CD4-positive, alpha-beta T cell treated with Interleukin-15 for 1 hour (primary cell): ENCODE measurements at places on chromosomes 2 and 18.
A peak's percentile ranks its signal among the peaks of the same experiment; 100 is the strongest.

DNA sequence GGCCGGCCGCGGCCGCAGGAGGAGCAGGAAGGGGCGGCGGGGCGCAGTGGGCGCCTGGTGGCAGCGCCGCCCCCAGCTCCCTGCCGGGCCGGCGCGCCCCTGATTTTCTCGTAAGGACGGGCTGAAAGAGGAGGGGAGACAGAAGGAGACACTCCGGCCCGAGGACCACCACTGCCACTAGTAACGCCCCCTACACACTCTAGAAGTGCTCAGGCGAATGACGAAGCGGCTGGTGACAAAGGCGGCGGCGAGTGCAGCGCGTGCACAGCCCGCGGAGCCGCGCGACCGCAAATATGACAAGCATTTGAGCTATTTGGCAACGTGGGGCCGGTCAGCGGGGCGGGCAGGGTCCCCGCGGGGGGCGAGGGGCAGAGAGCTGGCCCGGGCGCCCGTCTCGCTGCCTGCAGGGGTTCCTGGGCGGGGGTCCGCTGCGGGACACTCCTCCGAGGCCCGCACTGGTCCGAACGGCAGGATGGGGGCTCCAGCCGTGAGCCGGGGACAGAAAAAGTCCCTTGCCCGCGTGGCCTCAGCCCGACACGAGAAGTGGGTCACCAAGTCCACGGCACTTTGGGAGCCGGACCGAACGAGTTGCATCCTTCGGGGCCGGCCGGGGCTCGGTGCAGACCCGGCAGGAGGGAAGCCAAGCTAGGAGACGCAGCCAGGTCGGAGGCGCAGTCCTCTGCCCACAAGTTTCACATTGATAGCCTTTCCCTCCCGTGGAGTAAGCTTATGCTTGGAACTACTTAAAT is 524 bp upstream of the SERTAD2 start:
- DNase-seq, result peak; percentile 84

DNA sequence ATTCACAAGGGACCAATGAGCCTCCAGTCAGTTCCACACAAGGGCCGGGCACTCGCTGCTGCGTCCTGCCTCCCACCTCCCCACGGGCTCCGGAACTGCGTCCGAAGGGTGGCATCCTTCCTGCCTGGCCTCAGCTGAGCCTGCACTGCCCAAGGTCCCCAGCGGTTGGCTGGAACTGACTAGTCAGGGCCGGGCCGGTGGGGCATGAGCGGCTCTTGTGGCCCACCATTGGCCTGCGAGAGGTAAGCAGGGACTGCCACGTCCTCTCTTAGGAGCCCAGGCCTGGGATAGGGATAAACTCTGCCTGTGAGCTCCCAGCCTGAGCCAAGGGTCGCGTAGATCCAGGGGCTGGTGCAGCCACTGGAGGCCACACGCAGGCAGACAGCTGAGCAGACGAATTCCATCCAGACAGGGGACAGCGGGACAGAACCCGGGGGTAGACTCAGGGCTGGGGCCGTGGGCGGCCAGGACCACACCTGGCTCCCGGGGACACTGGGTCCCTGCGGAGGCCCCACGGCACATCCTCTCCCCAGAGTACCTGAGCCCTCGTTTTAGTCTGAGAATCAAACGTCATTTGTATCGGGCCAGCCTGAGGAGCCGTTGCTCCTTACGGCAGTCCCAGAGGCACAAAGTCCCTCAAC is 148.4 kb downstream of the ZNF516 start:
- no peak for DNase-seq

DNA sequence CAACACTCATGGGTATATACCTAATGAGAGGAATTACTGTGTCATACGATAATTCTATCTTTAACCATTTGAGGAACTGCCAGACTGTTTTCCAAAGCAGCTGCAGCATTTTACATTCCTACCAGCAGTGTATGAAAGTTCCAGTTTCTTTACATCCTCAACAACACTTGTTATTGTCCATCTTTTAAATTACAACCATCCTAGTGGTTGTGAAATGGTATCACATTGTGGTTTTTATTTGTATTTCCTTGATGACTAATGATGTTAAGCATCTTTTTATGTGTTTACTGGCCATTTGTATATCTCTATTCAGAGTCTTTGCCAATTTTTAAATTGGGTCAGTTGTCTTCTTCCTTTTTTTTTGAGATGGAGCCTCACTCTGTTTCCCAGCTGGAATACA is 4.0 kb upstream of the CKAP2L start:
- no peak for DNase-seq

- no peak for DNase-seq
Measured at GRCh38 chr2:212489719-212490346, 48.8 kb downstream of the ERBB4 start.

DNA sequence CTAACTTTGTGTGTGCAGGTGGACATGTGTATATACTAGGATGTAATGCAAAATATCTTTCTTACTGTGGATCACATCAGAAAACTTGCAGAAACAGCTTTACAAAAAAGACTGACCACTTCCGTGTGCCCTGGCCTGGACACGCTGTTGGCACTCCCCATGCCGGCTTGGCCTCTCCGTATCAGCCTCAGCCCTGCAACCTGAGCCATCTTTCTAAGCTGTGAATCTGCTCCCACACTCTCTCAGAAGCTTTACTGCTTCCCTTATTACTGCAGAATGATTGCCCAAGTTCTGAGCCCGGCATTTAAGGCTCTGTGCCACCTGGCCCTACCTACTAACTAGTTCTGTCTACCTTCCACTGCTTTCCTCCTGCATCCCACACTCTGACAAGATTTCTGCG is 37.8 kb downstream of the MYO7B start:
- DNase-seq, result no peak

DNA sequence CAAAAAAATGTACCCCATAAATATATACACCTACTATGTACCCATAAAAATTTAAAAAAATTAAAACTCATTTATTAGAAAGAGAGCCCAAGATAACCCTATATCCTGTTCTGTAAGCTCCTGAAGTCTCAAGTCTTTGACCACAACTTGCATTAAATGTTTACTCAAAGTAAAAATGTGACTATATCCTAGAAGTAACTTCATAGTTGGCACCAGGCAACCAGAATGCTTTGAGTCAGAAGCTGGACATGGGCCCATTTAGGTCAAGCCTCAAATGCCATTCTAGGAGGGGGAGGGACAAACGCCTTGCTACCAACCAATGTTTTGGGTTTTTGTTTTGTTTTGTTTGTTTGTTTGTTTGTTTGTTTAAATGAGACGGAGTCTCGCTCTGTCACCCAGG is 9.3 kb upstream of the TBC1D8 start:
- DNase-seq, result no peak

DNA sequence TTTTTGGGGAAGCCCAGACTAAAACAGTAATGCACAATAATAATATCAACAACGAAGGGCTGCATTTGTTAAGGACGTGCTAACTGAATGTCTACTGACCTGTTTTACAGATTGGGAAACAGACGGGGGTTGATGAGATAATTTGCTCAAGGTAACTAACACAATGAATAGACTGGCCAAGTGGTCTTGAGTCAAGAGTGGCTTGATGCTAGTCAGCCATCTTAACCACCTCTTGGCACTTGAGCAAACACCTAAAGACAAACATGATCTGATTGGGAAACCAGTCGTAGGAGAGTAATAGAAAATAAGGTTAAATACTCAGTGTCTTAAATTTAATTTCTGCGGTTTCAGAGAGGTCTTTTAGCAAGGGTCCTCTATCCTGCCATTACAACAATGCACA is 14.2 kb downstream of the RHBDD1 start:
- no peak for DNase-seq

GRCh38 chr2:174012347-174013314 is 47.5 kb upstream of the SP3 start:
- peak; percentile 63 for DNase-seq

GRCh38 chr2:157857881-157858280 is 18.2 kb downstream of the ACVR1 start:
- no peak for DNase-seq

DNA sequence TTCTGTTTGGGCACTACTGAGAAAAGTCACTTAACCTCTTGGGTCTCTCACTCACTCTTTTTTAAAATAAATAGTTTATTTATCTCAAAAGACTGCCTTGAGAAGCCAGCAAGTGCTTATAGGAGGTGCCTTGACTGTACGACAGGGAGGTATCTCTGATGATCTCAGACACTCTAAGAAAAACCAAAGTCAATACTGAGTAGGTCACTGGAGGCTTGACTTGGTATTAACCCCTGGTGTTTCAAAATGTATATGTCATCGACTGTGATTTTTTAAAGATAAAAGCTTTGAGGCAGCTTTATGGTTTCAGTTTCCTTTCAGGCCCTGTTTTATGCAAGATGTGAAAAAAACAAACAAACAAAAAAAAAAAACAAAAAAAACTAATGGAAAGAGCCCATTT is 33.7 kb downstream of the MREG start:
- DNase-seq, result no peak

DNA sequence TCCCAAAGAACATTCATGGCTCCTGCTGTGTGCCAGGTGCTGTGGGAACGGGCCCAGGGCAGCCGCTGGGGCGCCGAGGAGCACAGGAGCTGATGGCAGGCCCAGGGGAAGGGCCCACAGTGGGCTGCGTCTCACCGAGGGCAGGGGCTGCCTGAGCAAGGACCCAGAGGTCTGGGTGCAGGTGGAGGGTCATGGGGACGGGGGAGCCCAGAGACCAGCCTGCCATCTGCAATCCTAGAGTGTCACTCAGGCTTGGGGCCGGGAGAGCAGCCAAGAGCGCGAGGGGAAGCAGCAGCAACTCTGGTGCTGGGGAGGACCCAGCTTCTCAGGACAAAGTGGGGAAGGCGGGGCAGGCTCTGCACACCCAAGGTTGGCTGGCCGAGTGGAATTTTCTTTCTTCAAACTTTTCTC is 207.4 kb downstream of the HDAC4 start:
- DNase-seq, result no peak

DNA sequence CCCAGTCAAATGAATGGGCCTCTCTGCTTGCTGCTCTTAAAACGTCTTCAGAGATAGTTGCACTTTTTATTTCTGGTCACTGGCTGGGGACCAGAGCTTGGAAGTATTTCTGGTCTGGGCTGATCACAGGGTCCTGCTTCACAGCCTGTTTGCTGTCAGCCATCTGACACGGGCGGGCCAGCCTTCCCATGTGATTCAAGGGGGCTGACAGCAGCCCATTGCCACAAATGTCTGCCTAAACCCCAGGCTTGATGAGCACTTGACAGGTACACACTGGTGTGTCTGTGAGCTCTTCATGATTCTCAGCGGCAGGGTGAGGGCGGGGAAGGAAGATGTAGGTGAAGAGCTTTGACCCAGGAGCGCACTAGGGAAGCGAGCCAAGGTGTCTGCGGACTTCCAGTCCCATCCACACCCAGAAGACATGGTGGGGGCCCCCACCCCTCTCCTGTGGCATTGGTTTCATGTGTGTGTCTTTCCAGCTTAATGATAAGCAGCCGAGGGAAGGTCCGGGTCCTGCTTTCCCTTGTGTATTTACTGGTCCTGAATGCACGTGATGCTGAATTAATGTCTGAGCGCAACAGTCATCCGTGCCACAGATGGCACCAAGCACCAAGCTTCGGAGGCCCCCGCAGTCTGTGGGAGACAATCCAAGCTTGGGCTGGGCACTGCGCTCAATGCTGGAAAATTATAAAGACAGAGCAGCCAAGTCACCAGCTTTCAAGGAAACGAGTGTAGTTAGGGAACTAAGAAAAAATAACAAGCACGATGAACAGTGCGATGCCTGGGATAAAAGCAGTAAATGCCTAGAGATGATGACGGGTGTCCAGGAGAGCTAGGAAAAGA is 73.3 kb downstream of the SH3BP4 start:
- no peak for DNase-seq

DNA sequence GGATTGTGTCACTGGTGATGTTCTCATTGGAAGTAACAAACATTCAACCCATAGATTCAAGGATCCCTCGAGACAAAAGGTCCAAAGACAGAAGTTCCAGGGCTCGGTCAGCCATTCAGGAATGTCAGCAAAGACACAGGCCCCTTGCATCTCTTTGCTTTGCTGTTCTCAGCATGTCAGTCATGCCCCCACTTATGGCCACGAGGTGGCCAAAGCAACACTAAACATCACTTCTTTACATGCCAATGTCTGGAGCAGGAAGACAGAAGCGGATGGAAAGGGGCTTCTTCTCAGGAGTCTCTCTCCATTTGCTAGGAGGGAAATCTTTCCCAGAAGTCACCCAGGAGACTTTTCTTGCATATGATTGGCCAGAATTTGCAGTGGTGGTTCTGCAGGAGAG is 191.6 kb upstream of the SP5 start:
- DNase-seq, result no peak

DNA sequence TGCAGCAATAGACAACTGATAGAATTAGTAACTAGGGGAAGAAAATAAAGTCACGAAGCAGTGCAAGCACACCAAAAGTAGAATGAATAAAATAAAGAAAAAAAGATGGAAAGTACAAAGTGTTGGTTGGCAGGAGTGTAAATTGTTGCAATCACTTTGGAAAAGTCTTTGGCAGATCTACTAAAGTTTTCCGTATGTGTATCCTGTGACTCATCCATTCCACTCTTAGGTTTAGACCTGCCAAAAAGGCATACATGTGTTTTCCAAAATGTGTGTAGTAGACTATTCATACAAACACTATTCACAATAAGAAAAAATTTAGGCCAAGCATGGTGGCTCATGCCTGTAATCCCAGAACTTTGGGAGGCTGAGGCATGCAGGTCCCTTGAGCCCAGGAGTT is 282.1 kb upstream of the FSIP2 start:
- no peak for DNase-seq
